ENCODE measurements at places on chromosomes 3 and 15.

GRCh38 chr3:193231201-193231600 is 9.8 kb upstream of the PLAAT1 start:
- DNase-seq: no peak

GRCh38 chr3:57999417-58000115 is 8.7 kb upstream of the FLNB start:
- DNase-seq: no peak

DNA sequence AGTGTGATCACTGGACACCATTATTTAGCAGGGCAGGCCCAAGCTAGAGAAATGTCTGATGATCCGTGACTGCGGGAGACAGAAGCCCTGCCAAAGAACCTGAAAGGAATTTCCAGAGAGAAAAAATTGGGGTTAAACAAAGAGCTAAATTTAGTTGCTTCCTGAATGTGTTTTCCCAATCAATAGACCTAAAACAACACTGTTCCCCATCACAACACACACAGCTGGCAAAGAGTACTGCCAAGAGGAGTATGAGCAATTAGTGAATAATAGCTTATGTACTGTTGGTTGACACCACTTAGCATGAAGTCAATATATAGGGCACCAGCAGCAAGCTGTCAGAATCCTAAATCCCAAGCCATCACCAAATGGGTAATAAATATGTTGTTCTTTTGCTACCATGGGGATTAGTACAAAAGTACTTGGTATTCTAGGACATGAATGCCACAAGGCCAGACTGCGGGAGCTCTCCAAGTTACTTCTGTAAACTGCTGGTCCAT is 35.7 kb downstream of the CLK3 start:
- no peak for DNase-seq

DNA sequence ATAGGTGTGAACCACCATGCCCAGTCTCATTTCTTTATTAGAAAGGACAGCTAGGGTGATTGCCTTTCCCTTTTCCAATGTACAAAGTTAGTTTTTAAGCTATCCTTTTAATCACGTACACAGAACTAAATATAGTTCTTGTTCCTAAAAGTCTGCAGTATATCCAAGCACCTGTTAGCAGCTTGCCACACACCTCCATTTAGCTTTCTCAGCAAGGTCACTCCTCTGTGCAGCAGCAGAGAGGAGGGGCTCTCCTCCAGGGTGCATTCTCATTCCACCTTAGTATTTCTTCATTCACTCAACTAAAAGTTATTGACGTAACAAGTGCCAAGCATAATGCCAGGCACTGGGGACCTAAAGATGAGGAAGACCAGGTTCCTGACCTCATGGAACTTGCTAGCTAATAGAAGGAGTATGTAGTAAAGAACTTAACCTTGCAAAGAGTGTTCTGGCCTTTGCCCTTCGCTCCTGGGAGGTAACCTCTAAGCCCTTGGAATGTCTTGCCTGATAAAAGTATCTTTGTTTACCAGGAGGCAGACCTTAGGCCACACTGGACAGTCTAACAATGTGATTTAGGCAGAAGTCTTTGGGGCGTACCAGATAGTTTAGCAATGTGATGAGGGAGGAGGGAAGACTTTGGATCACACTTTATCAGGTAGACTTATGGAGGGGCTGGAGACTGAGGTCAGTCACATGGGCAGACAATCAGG is 12.7 kb upstream of the PTPN9 start:
- DNase-seq: no peak

- DNase-seq: no peak
Measured at GRCh38 chr3:42173307-42173706, 82.2 kb downstream of the TRAK1 start.

GRCh38 chr3:131756405-131756804 is 253.6 kb upstream of the MRPL3 start:
- DNase-seq: no peak

DNA sequence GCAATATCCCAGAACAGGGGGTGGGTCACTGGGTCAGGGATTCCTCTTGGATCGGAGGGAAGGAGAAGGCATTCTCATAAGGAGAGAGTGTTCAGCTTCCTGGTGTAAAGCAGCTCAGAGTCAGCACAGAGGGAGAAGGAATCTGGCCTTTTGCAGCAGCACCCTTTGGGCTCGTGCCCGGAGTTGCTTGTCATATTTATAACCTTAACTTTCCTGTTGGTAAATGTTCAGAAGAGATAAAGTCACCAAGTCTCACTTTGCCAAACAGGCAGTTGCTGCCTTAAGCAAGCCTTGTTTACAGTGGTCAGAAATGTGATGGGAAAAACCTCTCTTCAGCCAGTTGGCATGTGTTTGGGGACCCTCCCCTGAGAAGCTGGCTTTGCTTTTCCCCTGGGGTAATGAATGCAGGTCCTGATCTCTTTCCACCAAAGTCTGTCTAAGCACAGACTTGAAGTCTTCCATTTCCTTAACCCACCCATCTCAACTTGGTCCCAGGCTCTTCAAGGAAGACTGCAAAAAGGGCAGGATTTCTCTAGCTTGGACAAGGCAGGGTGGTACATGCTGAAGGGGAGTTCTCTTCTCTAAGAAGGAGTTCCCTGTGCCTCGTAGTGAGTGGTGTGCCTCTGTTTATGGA is 206.9 kb upstream of the BHLHE40 start:
- DNase-seq: no peak

DNA sequence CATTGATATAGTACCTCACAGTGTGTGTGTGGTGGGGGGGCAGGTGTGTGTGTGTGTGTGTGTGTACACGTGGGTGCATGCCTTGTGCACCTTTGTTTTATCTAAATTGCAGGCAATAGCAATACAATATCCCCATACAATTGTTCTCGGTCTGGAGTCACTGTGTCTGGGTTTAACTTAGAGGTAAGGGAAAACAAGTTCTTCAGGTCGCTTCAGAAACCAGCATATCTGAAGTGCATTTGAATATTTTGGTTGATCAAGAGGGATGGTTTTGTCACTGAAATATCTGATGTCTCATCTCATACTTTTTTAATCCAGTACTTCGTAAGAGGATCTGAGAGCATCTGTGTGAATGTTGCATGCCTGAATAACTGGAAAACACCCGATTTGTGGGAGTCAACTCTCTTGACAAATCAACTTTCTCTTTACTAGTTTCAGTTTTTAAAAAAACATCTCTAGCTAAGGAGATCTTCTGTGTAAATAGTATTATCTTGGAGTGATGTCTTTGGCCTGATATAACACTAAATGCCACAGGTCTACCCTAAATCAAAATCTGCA is 206.8 kb upstream of the NR2F2 start:
- DNase-seq: no peak

DNA sequence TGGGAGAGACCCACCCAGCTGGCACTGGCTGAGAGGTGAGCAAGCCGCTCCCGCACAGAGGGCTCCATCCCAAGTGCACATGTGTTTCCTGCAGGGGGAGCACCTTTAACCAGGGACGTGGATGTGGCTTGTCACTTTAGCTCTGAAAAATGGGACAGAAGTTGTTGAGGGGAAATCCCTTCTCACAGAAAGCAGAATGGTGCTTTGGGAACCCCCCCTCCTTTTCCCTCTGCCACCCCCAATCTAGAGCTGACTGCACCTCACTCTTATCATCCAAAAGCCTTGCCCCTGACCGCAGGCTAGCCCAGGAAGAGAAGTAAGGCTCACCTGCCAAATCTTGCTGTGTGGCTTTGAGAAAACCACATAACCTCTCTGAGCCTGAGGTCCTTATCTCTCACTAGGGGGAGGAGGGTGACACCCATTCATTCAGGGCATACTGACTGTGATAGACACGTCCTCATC is 77.9 kb downstream of the RPN1 start:
- DNase-seq: peak; percentile 8

DNA sequence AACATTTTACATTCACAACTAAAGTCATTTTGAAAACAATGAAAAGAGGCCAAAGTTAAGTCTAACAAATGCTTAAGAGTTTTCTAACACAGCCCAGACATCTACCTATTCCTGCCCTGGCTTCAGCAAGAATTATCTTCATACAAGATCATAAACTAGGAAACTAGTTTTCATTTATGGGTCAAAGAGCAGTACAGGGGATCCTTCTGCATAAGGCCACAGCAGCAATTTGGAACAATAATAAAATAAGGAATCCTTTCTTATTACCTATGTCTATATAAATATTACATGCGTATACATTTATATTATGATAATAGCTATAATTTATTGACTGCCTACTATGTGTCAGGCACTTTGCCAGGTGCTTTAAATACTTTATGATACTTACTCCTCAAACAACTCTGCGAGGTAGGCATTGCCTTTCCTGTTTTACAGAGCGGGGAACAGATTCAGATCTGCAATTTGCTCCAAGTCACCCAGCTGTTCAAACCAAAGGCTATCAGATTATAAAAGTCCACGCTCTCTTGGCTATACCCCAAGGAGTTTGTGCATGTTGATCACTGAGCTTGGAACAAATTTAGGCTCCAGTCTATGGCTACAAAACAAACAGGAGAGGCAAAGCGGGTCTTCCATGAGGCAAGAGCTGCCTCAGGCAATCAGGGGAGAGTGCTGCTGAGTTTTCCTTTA is 196.4 kb downstream of the RORA start:
- no peak for DNase-seq
